Melanocyte of skin (primary cell): ENCODE measurements at places on chromosomes 2 and 18. TPM values are rescaled to one million over a fixed set of nuclear protein-coding genes. Genes with fewer than 3 reads are reported as not detected.

The DHRS9 gene
- not detected in 2 replicates for total RNA-seq

The E2F6 gene
- 15.9 and 17.0 TPM in 2 replicates for total RNA-seq

The REG1B gene
- total RNA-seq = not detected in 2 replicates

The PDCD1 gene
- total RNA-seq = not detected in 2 replicates

The PRSS56 gene
- total RNA-seq = not detected in 2 replicates

The ARHGEF4 gene
- total RNA-seq = 1.5 and 2.0 TPM in 2 replicates

The SFXN5 gene
- total RNA-seq = 10.0 and 16.7 TPM in 2 replicates

The HOXD13 gene
- total RNA-seq = not detected in 2 replicates

The ABCG8 gene
- total RNA-seq = 0.15 TPM in 1 of 2 replicates, not detected in the other

The TFPI gene
- 9.6 and 24.0 TPM in 2 replicates for total RNA-seq

The SERPINB7 gene
- total RNA-seq = not detected in 2 replicates

The SP9 gene
- not detected in 2 replicates for total RNA-seq

The KLHL30 gene
- not detected in 2 replicates for total RNA-seq

The CCDC85A gene
- total RNA-seq = 0.15 and 0.33 TPM in 2 replicates

The UGT1A8 gene
- total RNA-seq = not detected in 2 replicates
